Mesenchymal stem cell (in vitro differentiated cells and primary cell): ENCODE measurements at places on chromosomes 4 and X.
A peak's percentile ranks its signal among the peaks of the same experiment; 100 is the strongest.

DNA sequence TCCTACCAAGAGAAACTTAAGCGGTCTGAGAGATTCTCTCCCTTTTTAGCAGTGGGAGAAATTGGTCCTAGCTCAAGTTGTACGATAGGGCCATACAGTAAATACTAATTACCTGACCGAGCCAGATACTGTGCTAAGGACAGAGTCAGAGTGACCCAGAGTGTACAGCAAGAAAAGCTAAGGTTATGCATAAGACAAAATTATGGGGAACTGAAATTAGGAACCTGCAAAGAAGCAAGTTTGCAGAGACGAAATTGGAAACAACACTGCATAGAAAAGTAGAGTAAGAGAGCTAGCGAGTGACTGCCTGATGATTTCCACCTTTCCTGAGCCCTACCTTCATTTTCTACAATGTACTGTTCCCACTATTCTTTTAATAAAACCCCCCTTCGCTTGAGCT lies 278.1 kb downstream of the NKX6-1 start:
- DNase-seq: no peak

DNA sequence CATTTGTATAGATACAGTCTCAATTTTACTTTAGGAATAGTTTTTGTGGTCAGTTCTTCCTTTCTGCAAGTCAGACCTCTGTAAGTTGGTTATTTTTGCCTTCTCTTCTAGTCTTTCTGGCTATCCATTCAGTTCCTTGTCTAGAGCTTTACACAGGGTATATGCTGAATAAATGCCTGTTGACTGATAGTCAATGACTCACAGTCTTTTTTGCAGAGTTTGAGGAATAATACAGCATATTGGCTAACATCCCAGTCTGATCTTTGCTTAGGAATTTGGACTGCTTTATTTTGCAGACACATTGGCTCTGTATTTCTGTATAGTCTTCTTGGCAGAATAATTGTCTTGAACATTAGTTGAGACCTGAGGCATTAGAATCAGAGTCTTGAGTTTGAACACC lies 132.4 kb downstream of the MAGEC1 start:
- no peak for DNase-seq

DNA sequence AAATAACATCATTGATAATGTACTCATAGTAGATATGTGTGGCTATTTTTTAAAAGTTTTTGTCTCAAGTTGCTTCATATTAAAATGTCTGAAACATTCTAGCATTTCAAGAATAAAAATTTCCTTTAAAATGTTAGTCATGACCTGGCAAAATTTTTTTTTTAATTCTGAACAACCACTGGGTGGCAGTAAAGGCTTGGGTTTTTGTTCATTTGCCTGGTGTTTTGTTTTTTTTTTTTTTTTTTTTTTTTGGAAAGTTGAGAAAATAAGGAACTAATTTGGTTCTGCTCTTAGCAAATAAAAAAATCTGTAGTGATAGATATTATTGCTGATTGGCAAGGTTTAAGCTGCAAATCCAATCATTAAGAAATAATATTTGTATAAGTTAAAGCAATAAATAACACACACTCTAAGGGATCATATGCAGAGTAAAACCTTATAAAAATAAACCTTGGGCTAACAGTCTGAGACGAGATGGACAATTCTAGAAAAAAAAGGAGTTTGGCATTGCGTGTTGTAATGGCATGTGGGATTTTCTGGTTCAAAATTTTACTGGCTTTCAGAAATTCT lies 81.4 kb downstream of the CEP44 start:
- DNase-seq: peak; percentile 58

- no peak for DNase-seq
Measured at GRCh38 chr4:93018806-93019205, 715.0 kb downstream of the GRID2 start.

DNA sequence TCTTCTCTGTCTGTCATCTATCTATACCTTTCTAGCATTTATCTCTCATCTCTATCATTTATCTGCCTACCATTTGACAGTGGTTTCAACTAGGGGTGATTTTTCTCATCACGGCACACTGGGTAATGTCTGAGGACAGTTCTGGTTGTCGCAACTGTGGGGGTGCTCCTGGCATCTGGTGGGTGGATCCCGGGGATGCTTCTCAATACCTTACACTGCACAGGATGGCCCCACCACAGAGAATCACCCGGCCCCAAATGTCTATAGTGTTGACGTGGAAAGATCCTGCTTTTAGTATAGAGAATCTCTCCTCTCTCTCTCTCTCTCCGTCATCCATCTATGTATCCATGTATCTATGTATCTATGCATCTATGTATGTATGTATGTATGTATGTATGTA lies 7.2 kb downstream of the P2RY8 start:
- no peak for DNase-seq

DNA sequence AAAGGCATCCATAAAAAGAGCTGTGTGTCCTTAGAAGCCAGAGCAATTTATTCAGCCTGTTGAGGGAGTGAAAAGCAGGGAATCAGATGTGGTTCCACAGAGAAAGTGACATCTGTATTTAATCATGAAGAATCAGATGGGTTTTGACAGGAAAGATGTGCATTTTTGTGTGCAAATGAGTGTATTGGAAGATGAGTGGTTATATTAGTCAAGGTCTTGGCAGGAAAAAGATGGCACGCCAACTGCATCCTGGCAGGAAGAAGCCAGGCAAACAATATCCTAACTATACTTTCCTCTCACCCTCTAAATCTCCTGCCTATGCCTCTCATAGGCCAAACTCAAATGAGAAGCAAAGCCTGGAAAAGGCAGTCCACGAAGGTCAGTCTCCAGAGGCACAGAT lies 59.1 kb downstream of the SCFD2 start:
- no peak for DNase-seq

GRCh38 chr4:109877400-109877799 lies 29.5 kb downstream of the LRIT3 start:
- DNase-seq: no peak

DNA sequence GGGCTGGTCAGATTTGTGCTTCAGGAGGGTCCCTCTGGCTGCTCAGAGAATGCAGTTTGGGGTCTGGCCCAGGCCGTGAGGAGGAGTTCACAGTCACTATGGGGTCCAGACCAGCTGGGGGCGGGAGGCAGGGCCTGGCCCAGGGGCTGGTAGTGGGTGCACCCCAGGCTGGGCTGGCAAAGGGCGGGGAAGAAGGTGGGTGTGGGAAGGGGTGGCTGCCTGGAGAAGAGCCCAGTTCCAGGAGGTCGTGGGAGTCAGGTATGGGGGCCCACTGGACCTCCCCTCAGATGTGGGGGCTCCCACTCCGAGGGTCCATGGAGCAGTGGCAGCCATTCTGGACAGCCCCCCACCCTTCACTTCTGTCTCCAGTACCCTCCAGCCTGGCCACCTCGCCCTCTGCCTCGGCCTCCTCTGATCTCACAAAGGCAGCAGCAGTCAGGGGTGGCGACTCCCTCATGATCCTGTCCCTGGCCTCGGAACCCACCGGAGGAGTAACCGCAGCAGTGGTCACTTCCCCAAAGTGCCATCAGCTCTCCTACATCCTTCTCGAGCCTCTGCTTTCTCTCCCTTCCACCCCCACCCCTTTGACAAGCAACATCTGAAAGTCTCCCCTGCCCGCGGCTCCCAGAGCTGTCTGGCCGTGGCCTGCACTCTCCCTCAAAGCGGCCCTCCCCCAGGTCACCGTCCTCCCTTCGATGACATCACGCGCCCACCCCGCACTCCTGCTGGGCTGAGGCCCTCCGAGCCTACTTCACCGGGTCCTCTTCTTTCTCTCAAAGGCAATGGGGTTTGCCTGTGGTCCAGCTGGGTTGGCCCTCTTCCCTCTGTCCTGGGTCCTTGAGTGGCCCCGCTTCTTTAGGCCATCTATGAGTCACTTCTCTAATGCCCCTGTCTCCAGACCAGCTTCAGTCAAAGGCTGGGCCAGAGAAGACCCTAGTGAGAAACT lies 1.7 kb upstream of the SLC6A8 start:
- DNase-seq: no peak

DNA sequence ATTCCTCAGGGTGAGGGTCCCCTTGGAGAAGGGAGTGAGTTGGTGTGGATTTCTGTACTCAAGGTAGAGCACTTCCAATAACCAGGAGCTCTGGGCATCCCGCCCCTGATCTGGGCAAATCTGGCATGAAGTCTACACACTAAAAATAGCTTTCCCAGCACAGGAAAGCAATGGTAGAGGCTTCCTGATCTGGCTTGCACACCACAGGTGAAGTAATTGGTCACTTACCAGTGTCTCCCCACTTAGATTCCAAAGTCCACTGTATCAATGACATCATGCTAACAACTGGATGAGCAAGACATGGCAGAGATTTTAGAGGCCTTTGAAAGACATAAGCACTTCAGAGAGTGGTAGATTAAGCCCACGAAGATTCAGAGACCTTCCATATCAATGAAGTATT lies 17.8 kb upstream of the IDS start:
- no peak for DNase-seq

DNA sequence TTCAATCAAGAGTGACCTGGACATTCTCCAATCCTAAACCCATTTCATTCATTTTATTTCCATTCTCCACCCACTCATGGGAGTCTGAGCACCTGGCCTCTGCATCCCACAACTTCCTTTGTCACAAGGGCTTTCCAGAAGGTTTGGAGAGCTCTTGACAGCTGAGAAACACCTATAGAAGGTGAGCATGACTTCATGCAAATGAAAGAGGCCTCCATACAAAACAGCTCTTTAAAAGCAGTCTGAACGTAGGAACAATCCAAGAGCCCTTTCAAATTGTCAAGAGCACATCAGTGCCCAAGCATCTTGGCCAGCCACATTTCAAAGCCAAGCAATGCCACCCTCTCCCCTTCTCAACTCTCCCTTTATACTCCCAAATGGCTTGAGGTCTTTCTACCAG lies 74.9 kb upstream of the RAP2C start:
- DNase-seq: no peak

DNA sequence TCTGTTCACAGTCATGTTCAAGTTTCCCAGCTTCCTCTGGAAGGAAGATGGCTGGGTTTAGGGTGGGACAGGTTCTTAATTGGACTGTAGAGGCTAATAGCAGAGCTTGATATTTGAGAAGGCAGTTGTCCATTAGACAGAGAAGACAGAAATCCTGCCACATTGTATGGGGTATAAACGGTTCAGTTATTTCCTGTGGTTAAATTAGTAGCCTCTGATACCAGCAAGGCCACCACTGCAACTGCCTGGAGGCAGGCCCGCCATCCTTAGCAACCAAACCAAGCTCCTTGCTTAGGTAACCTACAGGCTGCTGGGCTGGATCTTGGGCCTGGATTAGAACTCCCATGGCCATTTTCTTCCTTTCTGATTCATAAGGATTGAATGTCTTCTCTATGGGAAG lies 1367.0 kb downstream of the PCDH7 start:
- no peak for DNase-seq

DNA sequence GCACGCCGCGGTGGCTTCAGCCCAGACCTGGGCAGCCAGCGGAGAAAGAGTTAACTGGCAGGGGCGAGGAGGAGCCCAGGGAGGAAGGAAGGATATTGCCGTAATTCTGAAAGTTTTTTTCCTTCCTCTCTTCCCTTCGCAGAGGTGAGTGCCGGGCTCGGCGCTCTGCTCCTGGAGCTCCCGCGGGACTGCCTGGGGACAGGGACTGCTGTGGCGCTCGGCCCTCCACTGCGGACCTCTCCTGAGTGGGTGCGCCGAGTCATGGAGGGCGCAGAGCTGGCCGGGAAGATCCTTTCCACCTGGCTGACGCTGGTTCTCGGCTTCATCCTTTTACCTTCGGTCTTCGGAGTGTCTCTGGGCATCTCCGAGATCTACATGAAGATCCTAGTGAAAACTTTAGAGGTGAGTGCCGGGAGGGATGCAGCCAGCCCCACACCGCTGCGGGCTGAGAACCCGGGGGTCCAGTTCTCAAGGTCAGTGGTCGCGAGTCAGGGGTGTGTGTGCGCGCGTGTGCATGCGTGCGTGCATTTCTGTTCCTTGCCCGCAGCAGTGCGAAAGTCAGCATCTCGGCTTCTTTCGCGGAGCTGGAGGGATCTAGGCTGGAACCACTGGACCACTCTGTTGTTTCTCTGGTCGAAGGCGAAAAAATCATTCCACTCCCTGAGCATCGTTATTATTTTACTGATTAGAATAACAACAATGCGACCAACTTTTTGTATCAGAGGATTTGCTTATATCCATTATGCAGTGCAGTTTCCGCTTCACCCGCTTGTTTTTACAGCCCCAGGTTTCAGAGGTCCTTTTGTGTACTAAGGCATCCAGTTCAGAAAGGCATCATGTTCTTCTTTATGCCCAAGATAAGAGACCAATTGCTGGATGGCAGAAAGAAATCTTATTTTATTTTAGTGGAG lies 709 bp downstream of the GPAT3 start:
- peak; percentile 25 for DNase-seq

- DNase-seq: no peak
Measured at GRCh38 chrX:96453139-96453538, 231.5 kb upstream of the DIAPH2 start.

DNA sequence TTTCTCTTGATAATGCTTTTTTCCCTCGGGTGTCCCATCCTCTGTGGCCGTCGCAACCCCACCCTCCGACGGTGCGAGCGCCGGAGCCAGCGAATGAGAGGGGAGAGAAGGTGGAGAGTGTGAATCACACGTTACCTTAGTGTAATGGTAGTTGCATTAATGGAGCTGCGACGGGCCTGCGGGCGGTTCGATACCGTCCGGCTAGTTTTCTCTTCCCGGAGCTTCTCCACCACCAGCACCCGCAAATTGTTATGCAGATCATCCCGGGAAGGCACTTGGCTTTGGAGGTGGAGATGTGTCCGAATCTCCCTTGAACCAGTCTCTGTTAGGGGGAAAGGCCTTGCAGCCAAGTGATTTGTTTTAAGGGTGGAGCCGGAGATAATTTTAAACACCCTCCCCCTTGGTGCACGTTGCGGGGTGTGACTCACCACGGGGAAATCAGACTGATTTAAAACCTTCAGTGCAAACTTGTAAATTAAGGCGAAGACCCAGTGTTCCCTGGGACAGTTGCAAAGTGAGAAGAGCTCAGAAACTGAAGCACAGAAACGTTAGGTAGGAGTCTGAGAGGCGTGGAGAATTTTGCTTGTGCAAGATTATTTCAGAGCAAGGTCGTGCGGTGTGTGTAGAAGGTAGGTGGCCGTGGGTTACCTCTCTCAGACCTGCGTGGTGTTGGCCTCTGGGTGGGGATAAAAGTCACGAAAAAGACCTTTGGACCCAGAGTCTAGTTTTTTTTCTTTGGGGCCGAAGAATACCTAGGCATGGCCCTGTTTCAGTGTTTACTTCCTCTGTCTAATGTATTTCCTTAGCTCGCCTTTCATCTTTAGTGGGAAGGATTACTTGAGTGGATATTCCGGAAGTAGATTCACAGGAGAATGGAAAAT lies 1.3 kb downstream of the AFF1 start:
- peak; percentile 85 for DNase-seq

- DNase-seq: peak; percentile 53
Measured at GRCh38 chr4:12409507-12410190, 981.0 kb upstream of the HS3ST1 start.

DNA sequence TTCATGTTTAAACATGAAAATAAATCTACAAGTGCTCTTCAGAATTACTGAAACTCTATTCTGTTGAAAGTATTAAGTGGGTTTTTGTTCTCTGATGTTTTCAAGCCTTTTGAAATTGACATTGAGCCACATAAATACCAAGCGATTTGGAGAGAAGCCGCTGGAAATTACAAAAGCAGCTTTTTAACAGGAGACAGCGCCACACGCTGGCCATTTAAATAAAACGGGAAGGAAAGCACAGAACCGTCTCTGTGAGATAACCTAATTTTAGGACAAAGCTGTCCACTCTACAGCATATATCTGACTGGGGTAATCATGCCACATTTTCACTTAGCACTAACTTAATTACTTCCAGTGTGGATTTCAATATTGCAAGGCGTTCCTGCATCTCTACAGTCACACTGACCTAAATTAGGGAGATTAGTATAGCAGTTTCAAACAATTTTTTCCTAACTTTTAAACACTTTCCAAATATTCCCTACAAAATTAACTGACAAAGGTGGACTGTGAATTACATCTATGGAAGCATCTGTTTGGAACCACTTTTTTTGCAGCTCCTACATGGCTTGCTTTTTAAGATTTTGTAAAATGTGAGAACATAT lies 6.8 kb upstream of the ANOS1 start:
- peak; percentile 29 for DNase-seq
